ENCODE measurements at places on chromosomes 5 and 9.

GRCh38 chr5:134506054-134507039, 19.1 kb upstream of the JADE2 start:
- no peak for DNase-seq

GRCh38 chr5:74212336-74212735, 428.2 kb downstream of the ENC1 start:
- DNase-seq: no peak

- DNase-seq: no peak
Observed at GRCh38 chr9:123375469-123376132, 19.6 kb downstream of the CRB2 start.

DNA sequence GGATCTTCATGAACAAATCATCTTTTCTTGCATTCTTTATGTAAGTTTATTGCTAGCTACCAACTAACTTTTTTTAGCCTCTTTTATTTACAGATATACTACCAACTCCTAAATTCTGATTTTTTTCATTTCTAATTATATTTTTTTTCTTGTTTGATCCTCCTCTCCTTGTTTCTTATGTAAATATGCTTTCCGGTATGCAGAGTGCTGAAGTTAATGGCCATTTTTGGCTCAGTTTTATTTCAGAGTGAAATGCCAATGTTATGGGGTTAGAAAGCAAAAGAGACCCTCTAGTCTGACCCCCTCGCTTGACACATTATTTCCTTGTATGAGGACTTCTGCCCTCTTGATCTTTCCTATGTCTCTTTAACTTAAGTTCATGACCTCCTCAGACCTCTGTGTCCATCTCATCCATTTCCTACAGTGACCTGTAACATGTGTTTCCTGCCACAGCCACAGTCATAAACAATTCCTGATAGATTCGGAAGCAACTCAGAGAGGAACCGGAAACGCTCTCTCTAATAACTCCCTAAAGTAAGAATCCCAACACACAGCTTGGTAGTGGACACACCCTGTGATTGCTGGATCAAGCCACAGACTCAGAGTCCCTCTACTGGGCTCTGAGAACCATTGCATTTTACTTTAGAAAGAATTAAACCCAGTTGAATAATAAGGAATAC, 42.9 kb upstream of the AFAP1L1 start:
- DNase-seq: no peak
